ENCODE measurements at places on chromosomes 7 and 10.

GRCh38 chr7:26034391-26034790 is 117.6 kb upstream of the NFE2L3 start:
- no peak for DNase-seq

- DNase-seq = no peak
These were observed 822.0 kb downstream of the TNS3 start for GRCh38 chr7:46759711-46760480.

DNA sequence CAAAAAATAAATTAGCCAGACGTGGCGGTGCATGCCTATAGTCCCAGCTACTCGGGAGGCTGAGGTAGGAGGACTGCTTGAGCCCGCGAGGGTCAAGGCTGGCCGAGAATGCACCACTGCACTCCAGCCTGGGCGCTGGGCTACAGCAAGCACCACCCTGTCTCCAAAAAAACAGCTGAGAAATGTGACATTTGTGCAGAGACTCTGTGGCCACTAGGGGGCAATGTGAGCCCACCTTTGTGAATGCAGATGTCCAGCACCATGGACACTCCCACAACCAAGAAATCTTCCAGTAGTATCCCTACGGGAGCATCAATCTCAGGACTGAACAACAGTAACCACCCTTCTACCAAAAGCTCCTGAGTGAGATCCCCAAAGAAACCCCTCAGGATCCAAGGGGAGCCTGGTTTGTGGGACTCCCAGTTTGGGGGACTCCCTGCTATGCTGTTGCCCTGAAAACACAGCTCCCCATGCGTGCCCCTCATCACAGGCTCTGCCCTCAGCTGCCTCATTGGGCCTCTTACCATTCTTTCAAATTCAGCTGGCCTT is 6.2 kb upstream of the AHCYL2 start:
- DNase-seq = peak; percentile 82

- DNase-seq = no peak
These were observed 32.1 kb downstream of the LOXL4 start for GRCh38 chr10:98235846-98236245.

- DNase-seq = no peak
These were observed 22.9 kb downstream of the RBAK start for GRCh38 chr7:5068521-5068920.

- peak; percentile 42 for DNase-seq
These were observed 6.5 kb upstream of the DENND2A start for GRCh38 chr7:140646931-140647647.

- DNase-seq = no peak
These were observed 5.3 kb upstream of the HILPDA start for GRCh38 chr7:128450409-128450808.

DNA sequence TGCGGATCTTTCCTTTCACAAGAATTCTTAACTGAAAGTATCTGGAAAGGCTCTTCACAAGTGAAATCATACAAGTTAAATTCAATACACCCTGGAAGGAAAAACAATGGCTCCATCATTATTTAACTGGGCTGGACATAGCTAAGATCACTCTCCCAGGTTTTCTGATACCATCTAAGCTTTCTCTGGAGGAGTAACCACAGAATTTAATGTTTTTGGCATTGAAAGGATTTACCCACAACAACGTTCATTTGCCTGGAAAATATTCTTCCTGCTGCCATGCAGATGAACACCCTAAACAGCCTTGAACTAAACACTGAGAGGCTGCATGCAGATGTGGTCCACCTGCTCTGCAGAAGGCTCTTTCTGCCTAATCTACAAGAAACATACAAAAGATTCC is 4.3 kb downstream of the NEBL start:
- no peak for DNase-seq

GRCh38 chr10:103373544-103373943 is 5.8 kb downstream of the TAF5 start:
- DNase-seq = no peak

GRCh38 chr10:29245476-29245875 is 43.4 kb upstream of the LYZL1 start:
- no peak for DNase-seq

DNA sequence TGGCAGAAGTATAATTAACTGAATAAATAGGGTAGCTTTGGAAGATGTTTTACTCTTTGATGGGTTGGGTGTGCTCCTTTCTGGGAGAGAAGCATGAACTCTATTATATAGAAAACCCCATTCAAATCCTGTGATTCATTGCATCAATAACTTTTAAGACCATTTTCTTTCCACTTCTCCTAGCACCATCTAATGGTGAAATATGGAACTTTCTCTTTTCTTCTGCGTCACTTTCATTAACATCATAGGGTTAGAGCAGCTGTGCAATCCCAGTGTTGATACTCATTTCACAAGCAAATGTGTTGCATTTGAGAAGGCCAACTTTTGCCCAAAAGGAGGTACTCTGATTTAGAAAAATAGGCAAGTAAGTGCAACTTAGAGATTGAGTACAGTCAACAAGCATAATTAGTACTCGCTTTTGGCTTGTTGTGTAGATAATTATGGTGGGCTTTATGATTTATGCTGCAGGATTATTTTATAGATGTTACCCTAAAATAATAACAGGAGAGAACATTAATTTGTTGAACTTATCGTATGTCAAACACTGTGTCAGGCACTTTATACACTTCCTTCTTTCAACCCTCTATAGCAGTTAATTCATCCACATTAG is 92.9 kb downstream of the CPED1 start:
- DNase-seq = no peak

- DNase-seq = no peak
These were observed 1.5 kb upstream of the ELFN1 start for GRCh38 chr7:1668396-1669063.

Data from CD4-positive, alpha-beta T cell treated with Interleukin-1 beta for 1 hour (primary cell).